Vagina (tissue), 2 donors: ENCODE measurements at places on chromosomes 4 and X.

DNA sequence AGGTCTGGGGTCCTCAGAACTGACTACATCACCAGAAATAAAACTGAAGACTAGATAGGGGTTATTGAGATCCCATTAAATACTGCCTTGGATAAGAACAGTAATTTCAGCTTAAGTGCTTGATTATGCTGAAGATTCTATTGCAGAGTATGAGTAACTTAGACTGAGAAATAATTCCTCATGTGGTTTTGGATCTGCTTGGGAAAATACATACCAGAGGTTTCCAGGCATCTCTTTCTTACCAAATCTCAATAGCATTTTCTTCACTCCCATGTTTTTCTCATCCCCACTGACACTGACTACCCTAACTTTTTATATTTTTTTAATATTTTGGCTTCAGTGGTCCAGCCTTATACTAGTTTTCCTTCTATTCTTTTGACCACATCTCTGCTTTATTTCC lies 92.0 kb upstream of the TEX13D start:
- DNase-seq = no peak

- DNase-seq = no peak
These were observed 29.8 kb downstream of the DYNLT3 start for GRCh38 chrX:37817579-37817978.

GRCh38 chr4:87499403-87500091 lies 29.6 kb downstream of the SPARCL1 start:
- no peak for DNase-seq

GRCh38 chr4:1959104-1959384 lies 49.7 kb downstream of the NELFA start:
- no peak for DNase-seq

GRCh38 chr4:118849867-118850487 lies 14.1 kb upstream of the SEC24D start:
- no peak for DNase-seq

- no peak for DNase-seq
These were observed 16.5 kb downstream of the ADH6 start for GRCh38 chr4:99202536-99202935.

GRCh38 chrX:87005183-87005582 lies 512.4 kb upstream of the KLHL4 start:
- DNase-seq = no peak

GRCh38 chr4:133484287-133484686 lies 335.2 kb downstream of the PCDH10 start:
- DNase-seq = no peak

DNA sequence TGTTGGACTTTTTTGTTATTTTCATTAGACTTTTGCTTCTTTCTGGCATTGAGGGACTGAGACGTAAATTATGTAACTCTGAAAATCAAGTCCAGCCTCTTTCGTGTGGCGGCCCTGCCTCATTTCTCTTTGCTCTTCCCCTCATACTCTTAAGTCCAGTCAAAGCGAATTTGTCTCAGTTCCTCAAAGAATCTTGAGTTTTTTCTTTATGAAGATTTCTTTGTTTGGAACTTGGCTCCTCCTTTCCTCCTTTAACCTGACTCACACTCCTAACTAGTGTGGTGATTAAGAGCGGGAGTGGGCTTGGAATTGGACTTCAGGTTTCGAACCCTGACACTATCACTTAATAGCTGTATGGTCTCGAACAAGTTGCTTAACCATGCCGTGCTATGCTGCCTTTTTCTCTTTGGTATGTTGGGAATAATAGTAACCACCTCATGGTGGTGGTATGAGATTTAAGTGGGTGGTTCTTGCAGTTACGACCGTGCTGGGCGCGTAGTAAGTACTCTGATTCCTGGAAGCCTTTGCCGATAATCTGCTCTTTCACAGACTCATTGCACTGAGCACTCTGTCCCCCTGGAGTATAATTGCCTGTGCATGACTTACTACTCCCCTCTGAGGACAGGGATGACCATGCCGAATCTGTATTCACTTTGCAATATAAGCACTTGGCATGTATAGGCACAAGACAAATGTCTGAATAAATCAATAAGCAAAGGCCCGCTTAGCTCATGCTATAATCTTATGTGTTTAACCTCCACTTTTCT lies 19.1 kb downstream of the FNIP2 start:
- DNase-seq = no peak

DNA sequence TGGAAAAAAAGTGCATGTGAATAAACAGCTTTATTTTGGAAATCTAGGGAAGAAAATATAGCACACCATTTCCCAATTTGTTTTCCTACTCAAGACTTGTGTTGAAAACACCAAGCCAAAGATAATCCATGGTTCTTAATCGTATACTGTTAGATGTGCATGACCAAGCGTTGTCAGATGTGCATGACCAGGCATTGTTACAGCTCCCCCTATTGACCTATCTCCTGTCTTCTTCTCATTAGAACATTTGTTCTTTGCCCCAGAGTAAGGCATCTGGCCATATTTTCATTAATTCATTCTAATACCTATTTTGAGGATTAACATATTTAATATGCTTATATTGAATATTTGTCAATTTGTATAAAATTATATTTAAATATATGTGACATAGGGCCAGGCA lies 14.4 kb upstream of the VCX start:
- DNase-seq = no peak

GRCh38 chr4:13093170-13093569 lies 391.0 kb downstream of the RAB28 start:
- no peak for DNase-seq

DNA sequence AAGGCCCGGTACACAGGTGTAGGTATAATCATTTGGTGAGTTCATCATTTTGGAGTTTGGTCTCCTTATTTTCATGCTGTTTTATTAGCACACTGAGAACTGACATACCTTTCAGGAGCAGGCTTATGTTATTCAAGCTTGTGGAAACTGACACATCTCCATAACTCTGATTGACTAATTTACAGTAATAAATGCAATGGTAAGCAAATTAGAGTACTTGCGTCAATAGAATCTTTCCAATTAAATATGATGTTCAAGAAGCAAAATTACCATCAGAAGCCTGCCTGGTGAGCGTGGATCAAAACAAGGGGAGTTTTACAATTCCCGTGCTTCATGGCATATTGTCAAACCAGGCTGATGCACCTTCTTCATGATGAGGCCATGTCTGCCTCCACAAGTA lies 210.7 kb upstream of the GPRIN3 start:
- DNase-seq = no peak

DNA sequence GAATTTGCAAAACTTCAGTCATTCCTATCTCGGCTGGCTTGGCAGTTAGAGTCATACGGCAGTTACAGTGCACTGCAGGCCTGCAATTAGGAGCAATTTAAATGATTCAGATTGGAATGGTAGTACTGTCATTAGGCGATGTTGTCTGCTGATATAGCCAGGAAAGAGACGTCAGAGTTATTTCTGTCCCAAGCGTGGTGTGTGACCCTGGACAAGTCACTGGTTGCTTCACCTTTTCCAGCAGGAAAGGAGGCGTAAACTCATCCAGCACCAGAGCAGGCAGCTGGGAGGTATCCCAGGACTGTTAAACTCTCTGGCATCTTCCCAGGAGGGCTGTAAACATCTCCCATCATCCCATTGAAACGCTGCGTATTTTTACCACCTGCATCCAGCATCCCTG lies 836 bp upstream of the LNX1 start:
- no peak for DNase-seq

- no peak for DNase-seq
These were observed 30.1 kb downstream of the NEIL3 start for GRCh38 chr4:177339477-177340374.

DNA sequence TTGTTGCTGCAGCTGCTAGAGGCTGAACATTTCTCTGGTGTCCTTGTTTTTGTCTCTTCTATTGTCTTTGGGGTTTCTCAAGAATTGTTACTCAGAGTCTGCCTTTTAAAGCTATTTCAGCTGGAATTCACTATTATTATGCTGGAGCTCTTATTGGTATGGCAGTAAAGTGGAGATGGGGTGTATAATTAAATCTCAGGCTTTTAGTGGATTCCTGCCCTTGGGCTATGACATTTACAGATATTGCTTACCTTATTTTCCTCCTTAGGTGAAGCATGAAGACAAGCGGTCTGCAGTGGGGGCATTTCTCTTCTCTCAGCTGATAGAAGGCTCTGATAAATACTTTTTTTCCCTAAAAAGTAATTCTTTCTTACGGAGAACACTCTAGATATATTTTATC lies 1656.6 kb upstream of the IGFBP7 start:
- DNase-seq = no peak

- no peak for DNase-seq
These were observed 44.6 kb upstream of the HGFAC start for GRCh38 chr4:3397128-3397527.

GRCh38 chr4:70666369-70666768 lies at the start of gene JCHAIN:
Gene JCHAIN (minus strand): TSS chr4:70666508. CDS start chr4:70666490, 18 bp downstream.
- no peak for DNase-seq

DNA sequence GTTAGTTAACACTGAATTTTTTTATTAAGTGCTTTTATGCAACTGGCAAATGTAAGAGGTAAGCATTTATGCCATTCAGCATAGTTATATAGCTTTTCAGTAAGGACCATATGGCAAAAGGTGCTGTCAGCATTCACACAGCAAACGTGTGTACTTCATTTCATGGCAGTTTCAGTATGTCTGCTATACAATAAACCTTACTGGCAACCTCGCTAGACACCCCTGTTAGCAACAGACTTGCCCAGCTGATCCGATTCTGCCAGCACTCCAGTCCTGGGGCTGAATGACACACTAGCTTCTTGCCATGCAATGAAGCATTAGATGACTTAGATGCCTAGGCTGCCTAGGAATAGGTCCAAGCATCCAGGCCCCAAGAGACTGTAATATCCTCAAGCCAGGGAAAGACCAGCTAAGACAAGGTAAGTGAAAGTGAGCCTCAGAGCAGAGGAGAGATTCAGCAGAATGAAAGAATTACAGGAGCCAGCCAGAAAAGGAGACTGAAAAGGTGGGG lies 47.3 kb upstream of the DOCK11 start:
- DNase-seq = no peak

DNA sequence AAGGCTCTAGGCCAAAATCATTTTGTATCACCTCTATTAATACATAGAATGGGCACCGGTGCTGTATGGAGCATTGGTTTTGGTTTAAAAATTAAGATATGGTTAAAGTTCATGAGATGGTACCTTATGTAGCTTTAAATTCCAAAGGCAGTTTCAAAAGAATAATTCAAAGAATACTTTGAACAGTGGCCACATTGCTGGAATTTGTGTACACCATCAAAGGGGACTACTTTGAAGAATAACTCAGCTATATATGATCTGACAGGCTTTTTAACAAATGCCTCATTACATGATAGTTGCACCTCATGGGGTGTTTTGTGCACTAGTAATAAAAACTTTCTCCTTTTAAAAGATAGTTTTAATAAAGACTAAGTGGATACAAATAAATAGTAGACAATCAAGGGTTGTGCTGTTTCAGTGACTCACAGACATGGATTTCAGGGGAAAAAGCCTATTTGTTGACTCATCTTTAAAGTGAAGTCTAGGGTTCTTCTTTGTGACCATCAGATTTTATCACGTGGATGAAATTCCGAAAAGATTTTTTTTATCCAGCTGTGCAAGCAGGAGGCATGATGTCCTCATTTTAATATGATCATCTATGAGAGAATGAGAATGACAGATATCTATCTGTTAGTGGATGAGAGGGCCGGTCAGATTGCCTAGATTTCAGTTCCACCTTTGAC lies 12.8 kb downstream of the MTM1 start:
- DNase-seq = no peak

DNA sequence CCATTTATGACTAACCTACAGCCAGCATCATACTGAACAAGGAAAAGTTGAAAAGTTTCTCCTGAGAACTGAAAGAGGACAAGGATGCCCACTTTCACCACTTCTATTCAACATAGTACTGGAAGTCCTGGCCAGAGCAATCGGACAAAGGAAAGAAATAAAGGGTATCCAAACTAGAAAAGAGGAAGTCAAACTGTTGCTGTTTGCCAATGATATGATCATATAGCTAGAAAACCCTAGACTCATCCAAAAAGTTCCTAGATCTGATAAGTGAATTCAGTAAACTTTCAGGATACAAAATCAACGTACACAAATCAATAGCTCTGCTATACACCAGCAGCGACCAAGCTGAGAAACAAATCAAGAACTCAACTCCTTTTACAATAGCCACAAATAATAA lies 64.5 kb downstream of the CENPC start:
- no peak for DNase-seq

DNA sequence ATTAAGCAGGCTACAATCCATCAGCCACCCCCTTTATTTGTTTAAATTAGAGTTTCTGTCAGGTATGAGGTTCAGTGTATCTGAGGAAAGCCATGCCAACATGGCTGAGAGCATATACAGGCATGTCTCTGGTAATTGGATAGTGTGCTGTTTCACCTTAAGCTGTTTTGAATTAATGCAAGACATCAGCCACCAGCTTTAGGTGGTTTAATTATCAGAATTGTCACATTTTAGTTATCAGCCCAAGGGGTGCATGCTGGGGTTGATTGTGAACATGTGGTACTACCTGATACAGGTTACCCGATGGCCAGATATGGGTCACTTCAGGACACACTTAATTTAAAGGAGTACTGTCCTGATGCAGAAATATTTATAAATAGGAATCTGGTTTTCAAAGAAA lies 353.2 kb upstream of the TENM3 start:
- DNase-seq = no peak

- no peak for DNase-seq
These were observed 782 bp downstream of the PITX2 start for GRCh38 chr4:110621839-110622751.
